ENCODE measurements at places on chromosomes 1 and 21. TPM values are rescaled to one million over a fixed set of nuclear protein-coding genes. Genes with fewer than 3 reads are reported as not detected.

DNA sequence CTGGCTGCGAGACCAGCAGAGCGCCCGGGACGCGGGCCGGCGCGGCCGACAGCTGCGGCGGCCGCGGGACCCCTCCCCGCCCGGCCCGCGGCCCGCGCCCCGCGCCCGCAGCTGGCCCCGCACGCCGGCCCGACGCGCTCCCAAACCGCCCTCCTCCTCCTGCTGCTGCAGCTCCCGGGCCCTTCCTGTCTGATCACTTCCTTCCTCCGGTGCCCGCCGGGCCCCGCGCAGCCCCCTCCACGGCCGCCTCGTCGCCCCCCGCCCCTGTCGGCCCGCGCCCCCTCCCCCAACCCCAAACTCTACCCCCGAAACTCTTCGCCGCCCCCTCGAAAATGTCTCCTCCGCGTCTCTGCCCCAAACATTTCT is 594 bp downstream of the LUZP1 start:
- H3K27ac ChIP-seq = peak overlapping the region; percentile 89
- H3K4me1 ChIP-seq = peaks cover 21% of the 10 kb centered on the region
- peak overlapping the region; percentile 98 for H3K4me3 ChIP-seq
- H3K27me3 ChIP-seq = peaks cover 4% of the 10 kb centered on the region
- DNase-seq = peak; percentile 51

- DNase-seq = no peak
- no peak overlapping the region for H3K27ac ChIP-seq
- peaks cover 41% of the 10 kb centered on the region for H3K4me1 ChIP-seq
- peaks cover 1% of the 10 kb centered on the region for H3K36me3 ChIP-seq
- H3K4me3 ChIP-seq = no peak overlapping the region
These were observed 29.1 kb upstream of the TADA1 start for GRCh38 chr1:166905136-166905535.

DNA sequence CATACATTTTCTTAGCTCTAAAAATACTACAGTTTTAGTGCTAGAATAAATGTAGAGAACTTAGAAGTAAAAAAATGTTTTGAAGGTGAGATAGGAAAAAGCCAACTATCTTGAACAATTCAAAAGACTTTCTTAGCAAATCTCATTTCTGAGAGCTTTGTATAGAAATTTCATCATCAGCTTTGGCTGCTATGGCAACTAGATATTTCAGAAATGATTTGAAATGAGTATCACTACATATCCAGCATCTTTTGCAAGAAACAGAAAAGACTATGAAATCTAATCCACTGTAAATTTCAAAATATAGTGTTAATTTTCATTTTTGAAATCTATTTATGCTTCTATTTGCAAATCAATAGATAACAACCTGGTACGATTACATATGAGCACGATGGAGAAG is 57.7 kb downstream of the RGS7 start:
- DNase-seq = no peak
- H3K27me3 ChIP-seq = no peaks in the 10 kb centered on the region
- H3K36me3 ChIP-seq = no peaks in the 10 kb centered on the region
- H3K4me1 ChIP-seq = no peaks in the 10 kb centered on the region

GRCh38 chr1:215529111-215529510 is 38.0 kb upstream of the KCTD3 start:
- H3K27ac ChIP-seq = no peak overlapping the region
- DNase-seq = no peak
- H3K27me3 ChIP-seq = peaks cover 5% of the 10 kb centered on the region
- no peak overlapping the region for H3K4me3 ChIP-seq

DNA sequence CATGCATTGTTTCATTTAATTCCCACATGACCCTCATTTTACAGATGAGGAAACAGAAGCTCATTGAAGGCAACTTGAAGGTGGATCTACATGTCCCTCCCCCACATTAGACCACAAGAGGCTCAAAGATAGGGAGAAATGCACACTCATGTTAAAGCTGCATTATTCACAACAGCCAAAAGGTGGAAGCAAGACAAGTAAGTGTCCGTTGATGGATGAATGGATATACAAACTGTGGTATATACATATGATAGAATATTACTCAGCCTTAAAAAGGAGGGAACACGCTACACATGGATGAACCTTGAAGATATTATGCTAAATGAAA is 149.7 kb upstream of the JUN start:
- H3K27ac ChIP-seq = no peak overlapping the region
- peaks cover 3% of the 10 kb centered on the region for H3K27me3 ChIP-seq
- H3K4me3 ChIP-seq = no peak overlapping the region

POLR3GL gene
- total RNA-seq = 34.9 TPM

DNA sequence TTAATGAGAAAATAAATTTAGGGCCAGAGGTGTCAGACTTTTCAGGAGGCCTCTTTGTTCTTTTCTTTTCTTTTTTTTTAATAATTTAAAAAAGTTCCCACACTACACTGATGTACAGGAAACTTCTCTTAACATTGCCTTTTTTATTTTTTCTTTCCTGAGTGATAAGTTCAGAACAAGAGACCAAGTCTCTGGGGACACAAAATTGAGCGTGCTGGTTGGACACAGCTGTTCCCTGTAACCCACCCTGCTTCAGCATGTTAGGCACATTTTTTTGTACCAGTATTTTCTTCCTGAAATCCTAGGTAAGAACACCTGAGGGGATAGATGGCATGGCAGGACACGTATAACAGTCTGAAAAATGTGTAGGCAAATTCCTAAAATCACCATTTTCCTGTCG is 50.1 kb downstream of the PBX1 start:
- H3K4me3 ChIP-seq = no peak overlapping the region
- H3K27me3 ChIP-seq = no peaks in the 10 kb centered on the region
- no peaks in the 10 kb centered on the region for H3K4me1 ChIP-seq
- H3K36me3 ChIP-seq = no peaks in the 10 kb centered on the region

- DNase-seq = no peak
- H3K36me3 ChIP-seq = peaks cover 18% of the 10 kb centered on the region
- H3K4me1 ChIP-seq = peaks cover 41% of the 10 kb centered on the region
- no peaks in the 10 kb centered on the region for H3K27me3 ChIP-seq
- H3K27ac ChIP-seq = no peak overlapping the region
These were observed 5.7 kb downstream of the MAN1A2 start for GRCh38 chr1:117372863-117373412.

- no peak overlapping the region for H3K4me3 ChIP-seq
- H3K27me3 ChIP-seq = no peaks in the 10 kb centered on the region
- peaks cover 4% of the 10 kb centered on the region for H3K4me1 ChIP-seq
These were observed 17.5 kb downstream of the RASSF5 start for GRCh38 chr1:206524739-206525364.

DNA sequence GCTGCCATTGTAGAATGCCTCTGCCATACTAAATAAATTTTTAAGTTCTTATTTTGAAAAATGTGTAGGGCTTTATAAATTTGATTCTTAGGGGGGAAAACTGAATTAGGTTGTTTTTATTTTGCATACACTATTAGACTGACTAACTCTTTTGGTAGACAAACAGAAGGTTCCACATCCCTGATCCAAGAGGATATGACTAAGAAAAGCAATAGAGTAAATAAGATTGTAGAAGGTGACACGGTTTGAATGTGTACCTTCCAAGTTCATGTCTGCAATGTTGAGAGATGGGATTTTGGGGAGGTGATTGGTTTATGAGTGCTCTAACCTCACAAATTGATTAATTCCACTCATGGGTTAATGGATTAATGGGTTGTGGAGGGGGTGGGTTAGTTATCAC is 127.9 kb downstream of the GLUL start:
- H3K36me3 ChIP-seq = peaks cover 7% of the 10 kb centered on the region
- peaks cover 24% of the 10 kb centered on the region for H3K4me1 ChIP-seq
- no peak overlapping the region for H3K27ac ChIP-seq
- DNase-seq = no peak
- H3K4me3 ChIP-seq = no peak overlapping the region
